ENCODE measurements at places on chromosomes 5 and 9. TPM values are rescaled to one million over a fixed set of nuclear protein-coding genes. Genes with fewer than 3 reads are reported as not detected.

- H3K36me3 ChIP-seq: peaks cover 49% of the 10 kb centered on the region
- H3K4me3 ChIP-seq: no peak overlapping the region
- H3K27me3 ChIP-seq: no peaks in the 10 kb centered on the region
- H3K4me1 ChIP-seq: no peaks in the 10 kb centered on the region
- DNase-seq: no peak
Measured at GRCh38 chr5:55402199-55402598, 94.4 kb downstream of the MTREX start.

Gene EGR1
- total RNA-seq: 4.5 TPM

- H3K36me3 ChIP-seq: no peaks in the 10 kb centered on the region
- no peak for DNase-seq
- no peaks in the 10 kb centered on the region for H3K27me3 ChIP-seq
- H3K4me1 ChIP-seq: no peaks in the 10 kb centered on the region
- no peak overlapping the region for H3K27ac ChIP-seq
- no peak overlapping the region for H3K4me3 ChIP-seq
Measured at GRCh38 chr5:145531038-145531734, 304.0 kb downstream of the PRELID2 start.

DNA sequence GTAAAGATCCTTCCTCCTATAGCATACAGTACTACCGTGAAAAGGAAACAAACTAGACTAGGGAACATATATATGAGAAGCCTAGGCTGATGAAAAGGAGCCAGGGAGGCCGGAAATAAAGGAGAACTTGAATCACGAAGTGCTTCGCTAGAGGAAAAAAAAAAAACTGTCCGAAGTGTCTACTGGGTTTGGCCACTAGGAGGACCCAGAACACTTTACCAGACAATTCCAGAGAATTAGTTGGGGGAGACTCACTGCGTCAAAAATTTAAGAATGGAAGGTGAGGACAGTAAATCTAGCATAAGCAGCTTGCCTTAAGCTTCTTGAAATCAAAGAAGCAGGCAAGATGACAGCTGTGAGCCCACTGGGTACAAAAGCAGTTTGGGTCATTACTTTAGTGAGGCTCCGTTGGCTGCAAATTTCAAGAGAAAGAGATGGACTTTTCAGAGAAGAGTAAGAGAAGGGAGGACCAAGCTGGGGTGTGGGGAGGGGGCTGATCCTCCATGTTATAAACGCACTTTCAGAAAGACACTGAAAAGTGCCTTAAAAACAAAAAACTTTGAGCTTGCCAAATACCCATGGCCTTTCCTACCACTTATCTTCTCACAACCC lies 47.4 kb downstream of the P4HA2 start:
- no peak overlapping the region for H3K4me3 ChIP-seq
- no peak overlapping the region for H3K27ac ChIP-seq
- no peaks in the 10 kb centered on the region for H3K27me3 ChIP-seq
- peaks cover 18% of the 10 kb centered on the region for H3K4me1 ChIP-seq
- H3K36me3 ChIP-seq: no peaks in the 10 kb centered on the region

GRCh38 chr9:113608082-113608685 lies 144.7 kb downstream of the RGS3 start:
- H3K27me3 ChIP-seq: no peaks in the 10 kb centered on the region
- H3K36me3 ChIP-seq: no peaks in the 10 kb centered on the region
- DNase-seq: no peak
- H3K4me3 ChIP-seq: no peak overlapping the region

Gene TRMT10B
- total RNA-seq: 3.1 TPM

DNA sequence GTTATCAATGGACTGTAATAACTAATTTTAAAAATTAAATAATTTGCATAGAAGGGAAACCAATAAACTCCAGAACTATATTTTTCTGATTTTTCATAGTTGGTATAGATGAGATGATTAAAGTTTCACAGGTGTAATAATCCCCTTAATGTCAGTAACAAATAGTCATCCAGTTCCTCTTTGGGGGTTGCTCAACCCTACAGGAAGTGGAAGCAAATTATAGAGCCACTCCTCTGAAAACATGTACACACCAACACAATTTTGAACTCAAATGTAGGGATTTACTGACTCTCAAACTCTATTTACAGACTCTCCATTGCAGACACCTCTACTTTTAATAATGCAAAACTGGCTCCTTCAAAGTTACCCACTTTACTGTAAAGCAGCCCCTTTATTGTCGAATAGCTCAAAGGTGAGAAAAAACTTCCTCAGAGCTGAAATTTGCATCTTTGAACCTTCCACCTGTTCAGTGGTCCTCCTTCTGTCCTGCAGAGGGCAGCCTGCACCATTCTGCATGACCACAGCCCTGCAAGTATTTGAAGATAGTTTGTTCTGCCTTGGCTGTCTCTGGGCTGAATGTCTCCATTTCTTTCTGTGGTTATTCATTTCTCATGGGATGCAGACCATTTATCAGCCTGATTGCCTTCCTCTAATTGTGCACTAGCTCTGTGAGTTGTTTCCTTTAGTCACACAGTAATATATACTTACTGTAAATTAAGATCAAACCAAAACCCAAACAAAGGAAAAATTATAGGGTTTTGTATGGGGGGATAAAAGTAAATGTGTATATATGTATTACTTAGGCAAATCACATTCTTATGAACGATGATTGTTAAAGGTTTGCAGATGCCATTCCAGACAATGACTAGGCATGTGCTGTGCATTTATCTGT lies 383.2 kb upstream of the SGCD start:
- H3K36me3 ChIP-seq: no peaks in the 10 kb centered on the region
- H3K4me1 ChIP-seq: no peaks in the 10 kb centered on the region
- no peaks in the 10 kb centered on the region for H3K27me3 ChIP-seq
- H3K27ac ChIP-seq: no peak overlapping the region

GRCh38 chr9:759983-760736 lies 81.3 kb upstream of the DMRT1 start:
- H3K36me3 ChIP-seq: no peaks in the 10 kb centered on the region
- no peak overlapping the region for H3K4me3 ChIP-seq
- no peaks in the 10 kb centered on the region for H3K27me3 ChIP-seq
- H3K4me1 ChIP-seq: peaks cover 68% of the 10 kb centered on the region

Gene PDE6A
- not detected for total RNA-seq

- no peaks in the 10 kb centered on the region for H3K4me1 ChIP-seq
- no peak for DNase-seq
- H3K27me3 ChIP-seq: no peaks in the 10 kb centered on the region
Measured at GRCh38 chr5:179879690-179880010, 21.0 kb upstream of the MRNIP start.

- DNase-seq: no peak
- H3K4me1 ChIP-seq: peaks cover 7% of the 10 kb centered on the region
- H3K36me3 ChIP-seq: peaks cover 13% of the 10 kb centered on the region
- H3K27ac ChIP-seq: no peak overlapping the region
Measured at GRCh38 chr5:148403344-148403743, 19.6 kb downstream of the FBXO38 start.

Gene LRRC19
- total RNA-seq: not detected

GRCh38 chr5:132012371-132013005 lies 1.0 kb upstream of the ACSL6 start:
- H3K36me3 ChIP-seq: no peaks in the 10 kb centered on the region
- H3K27ac ChIP-seq: no peak overlapping the region
- peaks cover 11% of the 10 kb centered on the region for H3K27me3 ChIP-seq
- no peak overlapping the region for H3K4me3 ChIP-seq
- H3K4me1 ChIP-seq: peaks cover 26% of the 10 kb centered on the region

GRCh38 chr5:78286290-78286689 lies 8.2 kb downstream of the AP3B1 start:
- peaks cover 22% of the 10 kb centered on the region for H3K4me1 ChIP-seq
- no peak overlapping the region for H3K27ac ChIP-seq
- DNase-seq: no peak

DNA sequence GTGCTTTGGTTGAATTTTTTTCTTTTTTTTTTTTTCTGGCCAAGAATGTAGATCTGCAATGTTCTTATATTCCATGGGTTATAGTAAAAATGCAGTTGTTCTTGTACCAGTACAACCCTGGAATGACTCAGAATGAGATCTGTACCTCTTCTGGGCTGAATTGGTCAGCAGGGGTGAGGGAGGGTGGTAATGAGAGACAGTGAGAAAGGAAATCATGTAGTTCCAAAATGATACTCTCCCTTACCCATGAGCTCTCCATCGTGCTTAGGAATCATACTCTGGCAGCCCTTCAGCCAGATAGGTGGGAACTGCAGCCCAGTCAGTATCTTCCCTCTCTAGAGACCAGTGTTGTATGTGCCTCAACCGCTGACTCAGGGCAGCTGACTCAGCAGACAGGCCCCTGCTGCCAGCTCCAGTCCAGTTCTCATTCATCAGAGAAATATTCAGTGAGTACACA lies 2.1 kb upstream of the GLIS3 start:
- no peaks in the 10 kb centered on the region for H3K36me3 ChIP-seq
- no peak overlapping the region for H3K4me3 ChIP-seq
- H3K27me3 ChIP-seq: peaks cover 24% of the 10 kb centered on the region
- no peak for DNase-seq

Gene GFI1B
- total RNA-seq: 0.51 TPM
